ENCODE measurements at places on chromosomes 4 and X.

DNA sequence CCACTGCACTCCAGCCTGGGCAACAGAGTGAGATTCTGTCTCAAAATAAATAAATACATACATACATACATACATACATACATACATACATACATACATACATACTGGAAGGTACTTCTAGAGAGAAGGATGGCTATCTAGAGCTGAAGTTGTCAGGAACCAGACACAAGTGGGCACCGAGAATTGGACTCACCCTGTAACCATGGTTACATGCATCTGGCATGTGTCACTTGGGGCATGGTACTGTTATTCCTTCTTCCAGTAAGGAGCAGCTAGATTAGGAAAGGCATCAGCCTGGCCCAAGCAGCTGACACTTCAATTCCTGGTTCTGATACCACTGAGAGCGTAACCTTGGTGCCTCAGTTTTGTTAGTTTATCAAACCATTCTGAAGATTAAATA is 127.1 kb downstream of the SH3KBP1 start:
- DNase-seq, result no peak

- no peak for DNase-seq
These were observed 61.3 kb downstream of the HCCS start for GRCh38 chrX:11172415-11172814.

GRCh38 chr4:92447255-92447905 is 143.6 kb downstream of the GRID2 start:
- DNase-seq, result no peak

DNA sequence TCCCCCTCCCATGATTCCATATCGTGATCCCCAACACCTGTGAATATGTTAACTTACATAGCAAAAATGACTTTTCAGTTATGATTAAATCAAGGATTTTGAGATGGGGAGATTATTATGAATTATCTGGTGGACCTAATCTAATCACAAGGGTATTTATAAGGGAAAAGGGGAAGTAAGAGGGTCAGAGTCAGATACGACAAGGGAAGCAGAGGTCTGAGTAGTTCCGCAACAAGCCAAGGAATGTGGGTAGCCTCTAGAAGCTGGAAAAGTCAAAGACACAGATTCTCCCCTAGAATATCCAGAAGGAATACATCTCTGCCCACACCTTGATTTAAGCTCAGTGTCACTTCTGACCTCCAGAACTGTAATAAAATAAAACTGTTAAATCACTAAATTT is 1.0 kb upstream of the IL13RA1 start:
- no peak for DNase-seq

GRCh38 chr4:105546086-105546485 is 6.3 kb upstream of the ARHGEF38 start:
- DNase-seq, result no peak
